Nucleus accumbens (tissue), 56 donors: ENCODE measurements at places on chromosomes 11 and 22.

DNA sequence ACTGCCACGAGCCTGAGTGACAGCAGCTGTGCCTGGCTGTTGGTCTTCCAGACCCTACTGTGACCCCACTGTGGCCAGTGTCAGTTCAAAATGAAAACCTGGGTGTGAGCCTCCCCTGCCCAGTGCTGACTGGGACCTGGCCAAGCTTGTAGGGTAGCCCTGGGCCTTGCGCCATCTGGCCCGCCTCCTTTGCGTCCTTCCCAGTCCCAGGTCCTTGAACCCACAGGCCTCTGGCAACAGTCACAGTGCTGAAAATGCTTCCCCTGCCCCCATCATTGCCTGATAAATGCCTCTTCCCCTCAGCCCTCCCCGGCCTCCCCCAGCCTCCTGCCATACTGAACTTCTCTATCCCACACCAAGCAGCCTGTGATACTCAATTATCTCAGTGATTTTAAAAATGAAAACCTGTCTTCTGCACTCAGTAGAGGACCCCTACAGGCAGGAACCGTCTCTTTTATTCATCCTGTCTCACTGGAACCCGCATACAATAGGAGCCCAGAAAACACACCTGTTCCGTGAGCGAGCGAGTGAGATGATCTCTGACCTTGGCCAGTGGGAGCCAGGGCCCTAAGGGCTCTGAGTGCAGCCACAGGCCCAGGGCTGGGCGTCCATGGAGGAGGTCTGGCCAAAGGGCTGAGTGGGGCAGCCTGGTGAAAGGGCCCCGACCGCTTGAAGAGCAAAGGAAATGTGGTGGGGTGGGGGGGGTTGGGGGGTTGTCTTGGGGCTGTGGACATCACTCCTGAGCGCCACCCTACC is 49.7 kb upstream of the TTLL12 start:
- no peak for DNase-seq

DNA sequence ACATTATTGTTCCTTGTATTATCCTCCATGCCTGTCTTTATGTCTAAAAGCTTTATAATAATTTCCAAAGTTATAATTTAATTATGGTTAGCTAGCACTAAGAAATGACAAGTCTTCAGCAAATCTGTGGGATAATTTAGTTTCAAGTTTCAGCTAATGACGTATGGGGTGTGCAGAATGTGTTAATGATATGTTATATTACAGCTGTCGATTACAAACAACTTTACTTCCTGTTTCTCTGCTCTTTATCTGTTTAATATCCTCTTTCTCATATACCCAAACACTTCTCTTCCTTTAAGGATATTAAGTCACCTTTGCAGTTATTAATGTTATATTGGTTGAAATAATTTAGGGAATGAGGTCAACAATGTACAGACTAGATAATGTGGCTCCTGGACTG is 161.8 kb downstream of the CASP12 start:
- DNase-seq, result no peak

GRCh38 chr11:101442171-101442570 is 141.6 kb downstream of the TRPC6 start:
- DNase-seq, result no peak

GRCh38 chr11:115892016-115892415 is 387.8 kb upstream of the CADM1 start:
- no peak for DNase-seq

DNA sequence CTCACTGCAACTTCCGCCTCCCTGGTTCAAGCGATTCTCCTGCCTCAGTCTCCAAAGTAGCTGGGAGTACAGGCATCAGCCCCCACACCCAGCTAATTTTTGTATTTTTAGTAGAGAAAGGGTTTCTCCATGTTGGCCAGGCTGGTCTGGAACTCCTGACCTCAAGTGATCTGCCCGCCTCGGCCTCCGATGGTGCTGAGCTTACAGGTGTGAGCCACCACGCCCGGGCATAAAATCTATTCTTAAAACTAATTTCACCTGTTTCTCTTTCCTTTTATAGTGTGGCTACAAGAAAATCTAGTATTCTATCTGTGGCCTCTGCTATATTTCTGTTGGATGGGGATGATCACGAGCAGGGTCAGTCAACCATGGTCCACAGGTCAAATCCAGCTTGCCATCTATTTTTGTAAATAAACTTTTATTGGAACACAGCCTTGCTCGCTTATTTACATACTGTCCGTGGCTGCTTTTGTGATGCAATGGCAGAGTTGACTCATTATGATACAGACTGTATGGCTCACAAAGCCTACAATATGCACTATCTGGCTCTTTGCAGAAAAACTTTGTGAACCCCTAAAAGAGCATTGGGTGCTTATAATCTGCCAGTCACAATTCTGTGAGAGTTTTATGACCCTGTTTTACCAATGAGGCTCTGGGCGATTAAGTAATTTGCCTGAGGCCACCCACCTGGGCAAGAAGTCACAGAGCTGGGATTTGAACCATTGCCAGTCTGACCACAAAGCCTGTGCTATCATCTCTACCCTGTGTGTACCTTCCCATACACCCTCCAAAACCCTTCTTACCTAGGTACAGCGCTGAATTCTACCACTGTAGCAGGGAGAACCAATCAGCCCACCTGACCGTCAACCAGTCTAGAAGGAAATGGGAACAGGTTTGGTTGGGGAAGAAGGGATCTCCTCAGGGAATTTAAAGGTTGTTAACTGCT is 28.3 kb downstream of the SLC1A2 start:
- DNase-seq, result no peak

GRCh38 chr11:40716344-40717130 is 742.9 kb downstream of the LRRC4C start:
- no peak for DNase-seq

- no peak for DNase-seq
Observed at GRCh38 chr11:3669742-3670183, 1.4 kb downstream of the CHRNA10 start.

- no peak for DNase-seq
Observed at GRCh38 chr11:115743719-115744118, 239.5 kb upstream of the CADM1 start.

DNA sequence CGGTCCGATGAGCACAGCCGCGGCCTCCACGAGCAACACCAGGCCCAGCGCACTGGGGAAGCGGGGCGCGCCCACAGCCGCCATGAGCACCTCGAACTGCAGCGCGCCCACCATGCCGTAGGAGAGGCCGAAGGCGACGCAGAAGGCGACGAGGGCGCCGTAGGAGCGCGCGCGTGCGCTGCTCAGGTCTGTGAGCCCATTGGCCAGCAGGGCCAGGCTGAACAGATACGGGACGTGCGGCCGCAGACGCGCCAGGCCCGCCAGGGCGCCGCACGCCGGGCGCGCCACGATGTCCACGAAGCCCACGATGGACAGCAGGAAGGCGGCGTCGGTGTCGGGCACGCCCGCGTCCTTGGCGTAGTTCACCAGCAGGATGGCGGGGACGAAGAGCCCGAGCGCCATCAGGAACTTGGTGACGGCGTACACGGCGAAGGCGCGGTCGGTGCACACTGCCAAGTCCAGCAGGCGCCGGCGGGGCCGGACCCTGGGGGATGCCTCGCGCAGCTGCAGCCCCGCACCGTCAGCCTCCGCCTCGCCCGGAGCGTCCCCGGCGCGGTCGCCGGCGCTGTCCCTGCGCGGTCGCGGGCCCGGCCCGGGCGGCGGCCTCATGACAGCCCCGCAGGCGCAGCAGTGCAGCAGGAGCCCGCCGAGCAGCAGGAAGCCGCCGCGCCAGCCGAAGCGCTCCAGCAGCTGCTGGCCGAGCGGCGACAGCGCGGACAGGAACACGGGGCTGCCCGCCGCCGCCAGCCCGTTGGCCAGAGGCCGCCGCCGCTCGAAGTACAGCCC is 2.9 kb downstream of the SLC16A8 start:
- peak; percentile 29 for DNase-seq

DNA sequence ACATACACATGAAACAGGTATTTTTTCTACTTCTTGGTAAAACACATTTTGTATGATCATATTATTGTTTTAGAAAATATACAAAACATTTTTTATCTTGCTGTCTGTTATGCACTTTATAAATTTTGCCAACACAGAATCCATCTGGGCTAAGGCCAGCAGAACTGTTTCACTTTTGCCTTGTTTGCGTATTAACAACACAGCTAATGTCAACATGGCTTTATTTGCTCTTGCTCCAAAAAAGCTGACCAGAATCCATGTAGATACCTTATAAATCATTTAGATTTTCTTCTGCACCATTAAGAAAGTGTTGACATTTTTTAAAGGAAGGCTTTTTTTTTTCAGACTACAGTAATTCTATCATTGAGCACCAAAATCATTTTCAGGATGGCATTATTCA is 58.1 kb upstream of the PGR start:
- DNase-seq, result no peak

DNA sequence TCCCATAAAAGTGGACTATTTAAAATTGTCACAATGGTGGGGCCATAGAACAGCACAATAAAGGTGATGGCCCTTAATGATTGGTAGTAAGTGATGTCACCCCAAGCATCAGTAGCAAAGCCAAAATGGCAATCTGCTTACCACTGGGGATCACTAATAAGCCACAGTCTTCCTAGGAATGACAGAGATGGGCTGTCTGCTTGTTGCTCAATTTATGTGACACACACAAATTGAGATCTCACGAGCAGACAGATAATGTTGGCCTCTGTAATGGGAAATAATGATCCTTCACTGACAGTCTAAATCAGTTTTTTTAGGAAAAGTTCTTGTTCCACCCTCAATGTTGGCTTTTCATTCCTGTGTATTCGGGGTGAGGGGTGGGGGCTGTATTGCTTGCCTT is 515.1 kb downstream of the BRD1 start:
- no peak for DNase-seq

GRCh38 chr11:26019386-26019785 is 312.5 kb upstream of the ANO3 start:
- DNase-seq, result no peak

GRCh38 chr22:25546751-25547150 is 17.7 kb upstream of the GRK3 start:
- no peak for DNase-seq

GRCh38 chr11:34303028-34303570 is 54.7 kb downstream of the ABTB2 start:
- DNase-seq, result no peak

DNA sequence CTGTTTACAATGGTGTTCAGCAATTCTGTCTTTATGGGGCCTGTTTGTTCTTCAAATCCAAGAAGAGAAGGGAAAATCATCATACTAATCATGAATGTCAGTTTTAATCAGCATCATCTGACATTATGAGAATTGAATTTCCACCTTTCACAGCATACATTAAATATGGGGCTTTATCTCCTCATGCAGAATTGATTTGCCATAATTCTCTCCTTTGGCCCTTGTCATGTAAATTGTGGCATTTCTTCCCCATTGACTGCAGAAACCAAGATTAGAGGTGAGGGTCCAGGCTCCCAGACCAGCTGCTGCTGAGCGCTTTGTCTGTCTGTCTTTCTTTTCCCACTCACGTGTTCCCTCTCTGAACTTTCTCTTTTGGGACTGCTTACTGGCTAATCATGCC is 232.1 kb upstream of the NAV2 start:
- no peak for DNase-seq
